ENCODE measurements at places on chromosomes 1 and 21. TPM values are rescaled to one million over a fixed set of nuclear protein-coding genes. Genes with fewer than 3 reads are reported as not detected.

Gene KCNJ9
- total RNA-seq, result not detected

DNA sequence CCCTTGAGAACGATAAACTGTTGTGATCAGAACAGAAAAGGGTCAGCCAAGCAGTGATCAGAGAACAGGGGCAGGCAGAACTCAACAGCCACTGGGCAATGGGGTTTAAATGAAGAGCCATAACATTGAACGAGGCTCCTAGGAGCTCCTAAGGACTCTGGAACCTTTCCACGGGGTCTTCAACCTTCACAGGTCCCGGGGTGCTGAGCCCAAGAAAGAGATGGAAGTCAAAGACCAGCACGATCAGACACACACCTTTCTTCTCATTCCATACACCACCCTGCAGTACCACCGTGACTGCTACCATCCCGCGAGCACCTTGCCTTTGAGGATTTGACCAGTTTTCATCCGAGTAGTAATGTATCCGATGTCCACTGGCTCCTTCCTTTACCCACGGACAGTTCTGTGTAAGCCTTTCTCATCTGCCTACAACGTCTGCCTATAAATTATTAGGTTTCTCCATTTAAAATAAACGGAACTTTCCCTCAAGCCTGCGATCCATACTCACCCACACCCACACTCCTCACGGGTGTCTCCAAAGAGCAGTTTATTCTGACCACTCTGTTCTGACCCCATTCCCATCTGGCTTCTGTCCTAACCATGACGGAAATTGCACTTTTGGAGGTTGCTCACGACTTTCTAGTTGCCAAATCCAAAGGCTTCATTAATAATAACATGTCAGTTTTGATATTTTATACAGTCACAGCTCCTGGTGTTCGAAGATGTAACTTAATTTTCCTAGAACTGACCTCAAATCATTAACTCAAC lies 16.8 kb upstream of the HHAT start:
- no peak overlapping the region for H3K27ac ChIP-seq
- no peaks in the 10 kb centered on the region for H3K36me3 ChIP-seq
- no peak overlapping the region for H3K4me3 ChIP-seq
- H3K4me1 ChIP-seq, result peaks cover 6% of the 10 kb centered on the region

- no peak overlapping the region for H3K27ac ChIP-seq
- no peaks in the 10 kb centered on the region for H3K36me3 ChIP-seq
- H3K4me3 ChIP-seq, result no peak overlapping the region
- peaks cover 17% of the 10 kb centered on the region for H3K27me3 ChIP-seq
- DNase-seq, result no peak
- H3K4me1 ChIP-seq, result peaks cover 2% of the 10 kb centered on the region
These were observed 120.0 kb downstream of the LRIG2 start for GRCh38 chr1:113192980-113193379.

GRCh38 chr21:41894922-41895557 lies 15.9 kb upstream of the PRDM15 start:
- H3K4me1 ChIP-seq, result peaks cover 33% of the 10 kb centered on the region
- no peaks in the 10 kb centered on the region for H3K36me3 ChIP-seq
- no peak overlapping the region for H3K4me3 ChIP-seq
- no peaks in the 10 kb centered on the region for H3K27me3 ChIP-seq

Gene C1QTNF12
- 2.6 TPM for total RNA-seq

- H3K27ac ChIP-seq, result no peak overlapping the region
- no peaks in the 10 kb centered on the region for H3K27me3 ChIP-seq
- H3K4me1 ChIP-seq, result peaks cover 27% of the 10 kb centered on the region
- H3K4me3 ChIP-seq, result no peak overlapping the region
These were observed 42.4 kb upstream of the RBM34 start for GRCh38 chr1:235203428-235203827.

DNA sequence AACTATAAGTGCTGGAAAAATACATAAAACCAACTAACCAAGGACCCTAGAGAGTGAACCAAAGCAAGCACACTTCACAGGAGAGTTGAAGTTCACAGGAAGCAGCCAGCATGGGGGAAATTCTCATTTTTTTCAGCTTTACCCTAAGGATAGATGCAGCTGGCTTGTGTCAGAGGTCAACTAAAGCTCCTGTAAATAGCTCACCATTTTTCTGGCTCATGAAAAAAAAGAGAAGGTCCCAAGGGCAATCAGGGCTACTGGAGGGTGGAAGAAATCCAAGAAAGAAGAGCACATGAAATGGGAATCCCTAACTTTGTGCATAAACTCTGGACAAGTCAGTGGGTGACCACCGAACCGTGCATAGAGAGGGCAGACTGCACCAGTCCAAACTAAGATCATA lies 58.3 kb downstream of the KCNJ15 start:
- no peaks in the 10 kb centered on the region for H3K27me3 ChIP-seq
- no peaks in the 10 kb centered on the region for H3K4me1 ChIP-seq
- DNase-seq, result no peak
- H3K4me3 ChIP-seq, result no peak overlapping the region
- no peak overlapping the region for H3K27ac ChIP-seq
- no peaks in the 10 kb centered on the region for H3K36me3 ChIP-seq

Gene IFI44L
- 443 TPM for total RNA-seq

Data from activated CD8-positive, alpha-beta memory T cell treated with anti-CD3 and anti-CD28 coated beads, Interleukin-2, amount 10 ng/mL, durations not matched to agents 7 days and 5 days (primary cell).